Stimulated activated CD4-positive, alpha-beta T cell treated with anti-CD3 and anti-CD28 coated beads, Interleukin-2, amount 100 ng/mL, for 4 hours (primary cell): ENCODE measurements at places on chromosomes 2 and 18.

DNA sequence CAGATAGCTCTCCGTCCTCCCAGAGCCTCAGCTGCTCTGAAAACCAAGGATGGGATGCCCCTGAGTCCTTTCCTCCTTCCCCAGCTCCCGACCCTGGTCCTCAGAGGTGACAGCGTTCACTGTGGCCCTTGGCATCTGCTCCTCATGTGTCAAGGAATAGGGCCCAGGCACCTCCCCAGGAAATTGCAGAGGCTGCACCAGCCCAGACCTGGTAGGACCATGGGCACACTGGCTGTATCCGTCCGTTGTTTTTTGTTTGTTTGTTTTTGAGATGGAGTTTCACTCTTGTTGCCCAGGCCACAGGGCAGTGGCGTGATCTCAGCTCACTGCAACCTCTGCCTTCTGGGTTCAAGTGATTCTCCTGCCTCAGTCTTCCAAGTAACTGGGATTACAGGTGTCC lies 37.5 kb upstream of the SLC66A3 start:
- DNase-seq: no peak

DNA sequence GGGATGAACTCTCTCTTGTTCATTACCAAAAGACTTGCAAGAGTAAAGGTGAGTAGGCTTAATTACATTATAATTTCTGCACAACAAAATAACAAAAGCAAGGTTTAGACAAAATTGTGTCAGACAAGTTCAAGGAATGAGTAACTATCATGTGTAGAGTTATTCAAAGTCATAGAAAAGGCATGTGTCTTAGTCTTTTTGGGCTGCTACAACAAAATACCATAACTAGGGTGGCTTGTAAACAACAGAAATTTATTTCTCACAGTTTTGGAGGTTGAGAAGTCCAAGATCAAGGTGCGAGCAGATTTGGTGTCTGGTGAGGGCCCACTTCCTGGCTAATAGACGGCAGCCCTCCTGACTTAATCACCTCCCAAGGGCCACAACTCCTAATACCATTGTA lies 37.6 kb downstream of the IL1R2 start:
- no peak for DNase-seq

DNA sequence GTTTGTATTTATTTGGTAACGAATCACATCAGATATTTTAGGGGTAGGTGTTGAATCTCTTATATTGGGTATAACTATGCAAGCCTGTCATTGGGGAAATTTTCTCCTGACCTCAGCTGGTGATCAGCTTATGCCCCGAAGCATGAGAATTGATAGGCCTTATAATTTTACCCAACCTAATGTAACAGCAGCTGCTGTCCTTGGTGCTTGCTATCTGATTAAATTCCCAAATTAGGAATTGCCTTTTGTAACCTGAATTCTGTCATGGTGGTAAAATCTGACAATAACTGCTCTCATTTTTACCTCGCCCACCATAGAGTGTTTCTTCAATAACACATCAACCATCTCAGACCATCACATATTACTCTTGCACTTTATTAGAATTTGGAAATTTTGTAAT lies 1542.6 kb upstream of the PIK3C3 start:
- no peak for DNase-seq

GRCh38 chr2:4139316-4139715 lies 435.9 kb downstream of the DCDC2C start:
- DNase-seq: no peak

DNA sequence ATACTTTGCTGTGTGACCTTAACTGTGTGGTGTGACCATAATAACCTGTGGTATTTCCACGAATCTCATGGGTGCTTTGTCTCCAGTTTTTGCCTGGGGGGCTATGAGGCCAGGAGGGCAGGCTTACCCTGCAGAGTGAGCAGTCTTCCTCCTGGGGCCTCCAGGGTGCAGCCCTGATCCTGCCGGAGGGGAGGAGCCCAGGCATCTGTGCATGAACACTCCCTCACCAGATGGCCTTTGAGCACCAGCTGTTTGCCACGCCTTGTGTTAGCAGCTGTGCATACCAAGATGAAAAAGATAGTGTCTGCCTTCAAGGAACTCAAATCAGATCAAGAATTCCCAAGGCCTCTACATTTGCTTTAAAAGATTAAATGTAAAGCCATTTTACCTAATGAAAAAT lies 75.0 kb upstream of the RBM44 start:
- no peak for DNase-seq

- no peak for DNase-seq
Measured at GRCh38 chr2:154161286-154161685, 289.6 kb downstream of the GALNT13 start.

GRCh38 chr2:46387886-46388515 lies 90.8 kb downstream of the EPAS1 start:
- no peak for DNase-seq

GRCh38 chr2:127191331-127192219 lies 28.5 kb downstream of the CYP27C1 start:
- DNase-seq: no peak

DNA sequence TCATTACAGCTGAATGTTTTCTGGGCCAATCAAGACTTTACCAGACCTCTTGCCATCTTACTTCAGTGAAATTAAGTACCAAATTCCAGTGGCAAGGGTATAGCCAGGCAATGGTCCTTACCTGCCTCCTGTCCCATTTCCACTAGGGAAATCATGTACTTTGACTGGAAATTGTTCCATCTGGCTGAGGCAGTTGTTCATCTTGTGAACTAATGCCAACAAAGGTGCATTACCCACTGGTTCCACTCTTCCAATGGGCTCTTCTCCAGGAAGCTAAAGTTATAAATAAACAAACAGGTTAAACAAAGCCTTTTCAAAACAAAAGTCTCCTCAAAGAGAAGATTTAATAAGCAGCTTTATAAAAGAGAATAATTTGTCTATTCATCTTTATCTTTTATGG lies 80.7 kb upstream of the DNER start:
- DNase-seq: no peak

GRCh38 chr2:158745067-158745865 lies 49.9 kb upstream of the DAPL1 start:
- DNase-seq: no peak

- DNase-seq: no peak
Measured at GRCh38 chr2:136126421-136126926, 8.5 kb upstream of the CXCR4 start.

GRCh38 chr2:145538661-145539350 lies 1018.9 kb upstream of the ZEB2 start:
- DNase-seq: no peak

DNA sequence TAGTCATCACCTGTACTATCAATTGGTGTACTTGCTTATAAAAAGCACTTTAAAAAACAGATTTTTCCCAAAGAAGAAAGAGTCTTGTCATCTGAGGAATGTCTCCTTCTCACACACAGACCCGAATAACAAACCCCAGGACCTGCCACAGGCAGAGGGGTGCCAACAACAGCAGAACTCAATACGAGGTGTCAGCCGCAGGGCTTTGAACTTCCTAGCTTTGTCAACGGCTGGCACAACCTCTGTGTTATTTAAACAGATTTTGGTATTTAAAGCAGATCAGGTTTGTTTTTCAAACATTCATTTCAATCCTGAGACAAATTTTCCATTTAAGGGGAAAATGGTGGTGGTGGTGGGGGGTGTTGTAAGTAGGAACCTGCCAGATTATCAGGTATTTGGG lies 138.4 kb upstream of the RIOK3 start:
- DNase-seq: no peak

DNA sequence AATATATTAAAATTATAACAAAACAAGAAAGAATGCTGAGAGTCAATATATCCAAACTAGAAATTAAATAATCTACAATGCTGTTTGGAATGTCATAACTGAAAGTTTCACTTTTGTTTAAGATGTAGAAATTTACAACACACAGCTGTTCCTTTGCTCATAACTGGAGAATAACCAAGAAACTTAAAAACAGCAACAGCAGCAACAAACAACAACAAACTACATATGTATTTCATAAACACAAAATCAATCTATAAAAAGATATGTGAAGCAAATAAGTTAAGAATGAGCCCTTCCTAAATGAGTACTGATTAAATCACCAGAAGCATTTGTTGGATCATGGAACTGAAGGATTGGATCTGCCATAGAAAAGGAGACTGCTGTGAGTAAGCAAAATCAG lies 456.5 kb upstream of the ZNF804A start:
- DNase-seq: no peak

- no peak for DNase-seq
Measured at GRCh38 chr18:70907673-70908072, 618.8 kb downstream of the SOCS6 start.

DNA sequence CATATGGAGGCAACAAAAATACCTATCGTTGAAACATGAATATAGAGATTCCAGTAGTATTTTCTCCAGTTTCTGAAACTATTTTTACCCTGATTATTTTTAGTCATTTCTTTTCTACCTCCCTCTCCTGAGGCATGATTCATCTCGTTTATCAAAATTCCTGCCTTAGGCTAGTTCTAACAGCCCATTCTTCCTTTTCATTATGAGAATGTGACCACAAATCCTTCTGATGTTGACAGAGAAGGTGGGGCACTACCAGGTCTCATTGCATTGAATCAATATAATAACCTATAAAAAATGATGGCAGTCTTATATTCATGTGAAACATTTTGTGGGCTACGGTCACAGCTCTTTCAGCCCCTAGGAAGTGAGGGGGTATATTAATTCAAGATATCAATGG lies 406.5 kb upstream of the UBE2E3 start:
- no peak for DNase-seq

DNA sequence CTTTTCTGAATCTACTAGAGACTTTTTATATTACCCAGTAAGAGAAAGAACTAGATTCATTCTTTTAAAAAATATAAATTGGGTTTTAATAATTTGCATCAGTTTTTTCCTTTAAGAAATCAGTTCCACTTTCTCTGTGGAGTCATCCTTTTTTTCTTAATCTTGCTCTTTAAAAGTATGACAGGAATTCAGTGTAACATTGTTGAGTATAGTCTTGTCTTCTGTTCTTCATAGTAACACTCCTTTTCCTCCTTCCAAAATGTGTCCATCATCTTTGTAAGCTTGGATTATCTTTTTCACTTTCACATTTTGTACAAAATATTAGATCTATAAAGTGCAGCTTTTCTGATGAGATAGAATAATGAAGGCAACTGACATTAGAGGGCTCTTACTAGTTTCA lies 135.4 kb downstream of the HAUS1 start:
- no peak for DNase-seq

DNA sequence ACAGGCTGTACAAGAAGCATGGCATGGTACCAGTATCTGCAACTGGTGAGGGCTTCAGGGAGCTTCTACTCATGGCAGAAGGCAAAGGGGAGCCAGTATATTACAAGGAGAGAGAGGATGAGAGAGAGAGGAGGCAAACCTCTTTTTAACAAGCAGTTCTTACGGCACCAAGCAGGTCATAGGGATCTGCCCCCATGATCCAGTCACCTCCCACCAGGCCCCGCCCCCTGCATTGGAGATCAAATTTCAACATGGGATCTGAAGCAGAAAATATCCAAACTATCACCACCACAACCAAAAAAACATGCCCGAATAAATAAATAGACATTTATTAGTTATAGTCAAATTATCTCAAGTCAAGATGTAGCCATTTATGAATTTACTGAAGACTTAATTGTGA lies 14.5 kb upstream of the SLC35F5 start:
- no peak for DNase-seq

GRCh38 chr18:21439431-21439846 lies 161.1 kb downstream of the ESCO1 start:
- DNase-seq: no peak

- no peak for DNase-seq
Measured at GRCh38 chr2:158664987-158665386, 130.1 kb upstream of the DAPL1 start.

DNA sequence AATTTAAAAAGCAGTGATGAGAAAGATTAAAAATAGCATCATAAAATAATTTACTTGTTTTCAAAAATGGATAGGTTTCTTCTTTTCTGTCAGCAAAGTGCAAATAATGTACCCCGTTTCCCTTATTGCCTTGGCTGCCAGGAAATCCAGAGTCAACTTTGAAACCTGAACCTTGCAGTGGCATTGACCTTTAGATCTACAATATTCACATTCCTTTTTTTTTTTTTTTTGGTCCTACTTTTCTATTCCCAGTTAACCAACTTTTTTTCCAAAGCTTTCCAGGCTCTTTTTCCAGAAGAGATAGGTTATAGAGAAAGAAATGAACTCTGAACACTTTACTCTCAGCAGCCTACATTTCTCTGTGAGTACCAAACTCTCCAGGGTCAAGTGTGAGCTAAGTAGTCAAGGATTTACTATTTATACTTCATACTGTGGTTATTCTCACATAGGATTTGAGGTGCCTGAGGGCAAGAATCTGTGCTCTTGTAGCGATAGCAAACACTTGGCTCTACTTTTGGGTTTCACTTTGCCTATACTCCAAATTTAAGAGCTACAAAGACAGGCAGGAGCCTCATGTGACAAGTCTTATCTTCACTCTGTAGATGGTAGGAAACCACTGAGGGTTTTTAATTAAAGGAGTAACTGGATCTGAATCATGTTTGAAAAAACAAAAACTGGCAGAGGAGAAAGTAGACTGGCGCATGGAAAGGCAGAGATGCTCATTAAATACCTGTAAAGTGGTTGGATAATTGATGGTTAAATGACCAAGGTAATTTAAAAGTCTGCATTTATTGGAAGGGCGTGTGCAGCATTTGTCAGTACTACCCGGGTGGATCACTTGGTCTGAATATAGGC lies 63.2 kb upstream of the TMEM17 start:
- DNase-seq: no peak

DNA sequence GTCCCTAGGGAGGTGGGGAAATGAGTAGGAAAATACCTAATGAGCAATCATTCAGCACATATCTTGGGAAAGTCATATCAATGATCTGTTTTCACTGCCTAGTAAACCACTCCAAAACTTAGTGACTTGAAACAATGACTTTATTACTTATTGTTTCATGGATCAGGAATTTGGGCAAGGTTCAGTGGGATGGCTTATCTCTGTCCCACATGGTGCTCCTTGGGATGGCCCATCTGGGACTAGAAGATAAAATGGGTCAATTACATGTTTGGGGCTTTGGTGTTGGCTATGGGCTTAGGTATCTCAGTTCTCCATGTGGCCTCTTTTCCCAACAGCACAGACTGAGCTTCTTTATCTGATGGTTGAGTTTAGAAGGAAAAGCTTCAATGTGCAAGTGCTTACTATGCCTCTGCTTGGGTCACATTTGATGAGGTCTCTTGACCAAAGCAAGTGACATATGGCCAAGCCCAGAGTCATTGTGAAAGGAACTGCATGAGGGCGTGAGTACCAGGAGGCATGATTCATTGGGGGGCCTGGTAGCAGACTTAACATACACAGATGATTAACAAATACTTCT lies 218.1 kb upstream of the TNP1 start:
- DNase-seq: no peak

- no peak for DNase-seq
Measured at GRCh38 chr18:38322206-38322605, 756.6 kb upstream of the CELF4 start.

DNA sequence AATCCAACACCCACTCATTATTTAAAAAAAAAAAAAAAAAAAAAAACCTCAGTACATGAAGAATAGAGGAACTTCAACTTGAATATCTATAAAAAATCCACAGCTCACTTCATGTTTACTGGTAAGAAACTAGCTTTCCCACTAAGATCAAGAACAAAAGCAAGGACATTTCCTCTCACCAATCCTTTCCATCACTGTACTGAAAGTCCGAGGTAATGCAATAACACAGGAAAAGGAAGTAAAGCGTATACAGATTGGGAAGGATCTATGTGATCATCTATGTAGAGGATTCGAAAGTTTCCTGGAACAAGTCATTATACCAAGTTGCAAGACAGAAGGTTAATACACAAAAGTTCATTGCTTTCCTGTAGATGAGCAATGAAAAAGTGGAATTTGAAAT lies 63.2 kb downstream of the ROCK2 start:
- DNase-seq: no peak
